Renal cortical epithelial cell (primary cell): ENCODE measurements at places on chromosomes 11 and 22.
A peak's percentile ranks its signal among the peaks of the same experiment; 100 is the strongest.

GRCh38 chr22:41530890-41531714 is 13.2 kb downstream of the POLR3H start:
- DNase-seq, result no peak

- no peak for DNase-seq
These were observed 65.1 kb upstream of the LDLRAD3 start for GRCh38 chr11:35878741-35879140.

- DNase-seq, result no peak
These were observed 1.3 kb downstream of the NAP1L4 start for GRCh38 chr11:2990617-2991451.

- no peak for DNase-seq
These were observed 32.2 kb upstream of the GAL start for GRCh38 chr11:68651985-68652682.

DNA sequence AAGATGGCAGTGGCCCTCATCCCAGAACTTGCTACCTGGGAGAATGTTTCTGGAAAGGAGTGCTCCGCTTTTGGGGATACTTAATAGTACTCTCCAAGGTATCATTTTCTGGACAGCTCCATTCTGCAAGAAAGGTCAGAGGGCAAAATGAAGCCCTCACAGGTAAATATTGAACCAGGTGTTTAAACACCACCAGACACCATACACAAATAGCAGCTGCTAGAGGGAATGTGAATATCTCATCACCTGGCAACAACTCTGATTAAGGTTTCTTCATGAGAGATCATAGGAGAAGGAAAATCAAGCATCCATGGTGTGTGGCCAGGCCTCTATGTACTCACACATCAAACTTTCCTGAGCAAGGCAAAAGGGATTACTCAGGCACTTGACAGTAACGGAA is 226.1 kb upstream of the FAT3 start:
- no peak for DNase-seq

- no peak for DNase-seq
These were observed 201.4 kb downstream of the GRIA4 start for GRCh38 chr11:105811242-105811641.

- DNase-seq, result no peak
These were observed 54.6 kb downstream of the PRCP start for GRCh38 chr11:82845356-82846353.

- DNase-seq, result peak; percentile 32
These were observed 2.3 kb upstream of the MALAT1 start for GRCh38 chr11:65496304-65497140.

- peak; percentile 62 for DNase-seq
These were observed 2.2 kb downstream of the BCR start for GRCh38 chr22:23182309-23183060.

- DNase-seq, result no peak
These were observed 37.4 kb downstream of the LARGE2 start for GRCh38 chr11:45959851-45960250.

DNA sequence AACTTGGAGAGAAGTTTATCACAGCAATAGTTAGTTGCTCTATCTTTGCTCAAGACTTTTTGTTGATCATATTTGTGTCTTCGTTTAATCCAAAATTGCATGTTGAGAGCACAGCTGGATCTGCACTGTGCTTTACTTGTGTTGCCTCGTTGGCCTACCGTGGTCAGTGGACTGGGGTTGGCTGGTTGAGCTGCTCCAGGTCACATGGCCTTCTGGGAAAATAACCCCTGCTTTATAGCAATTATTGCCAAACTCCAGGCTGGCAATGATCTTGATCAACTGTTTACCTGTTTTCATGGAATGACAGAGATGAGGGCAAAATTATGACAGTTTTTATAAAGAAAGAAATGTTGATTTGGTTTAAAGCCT is 5.7 kb upstream of the PLET1 start:
- no peak for DNase-seq

DNA sequence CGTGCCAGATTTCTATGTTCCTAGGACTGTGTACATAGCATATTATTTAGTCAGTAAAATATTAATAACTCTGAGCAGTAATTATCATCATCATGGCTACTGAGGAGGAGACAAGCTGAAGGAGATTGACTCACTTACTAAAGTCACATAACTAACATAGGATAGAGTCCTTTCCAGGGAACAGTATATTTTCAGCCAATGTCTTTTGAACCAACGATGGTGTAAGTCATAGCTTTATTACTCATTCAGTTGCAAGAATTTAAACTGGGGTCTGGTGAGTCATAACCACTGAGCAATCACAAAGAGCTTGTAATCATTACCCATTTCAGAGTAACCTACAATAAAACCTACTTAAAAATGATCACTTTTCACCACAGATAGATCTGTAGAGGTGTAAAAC is 1564.8 kb upstream of the TENM4 start:
- DNase-seq, result peak; percentile 99

DNA sequence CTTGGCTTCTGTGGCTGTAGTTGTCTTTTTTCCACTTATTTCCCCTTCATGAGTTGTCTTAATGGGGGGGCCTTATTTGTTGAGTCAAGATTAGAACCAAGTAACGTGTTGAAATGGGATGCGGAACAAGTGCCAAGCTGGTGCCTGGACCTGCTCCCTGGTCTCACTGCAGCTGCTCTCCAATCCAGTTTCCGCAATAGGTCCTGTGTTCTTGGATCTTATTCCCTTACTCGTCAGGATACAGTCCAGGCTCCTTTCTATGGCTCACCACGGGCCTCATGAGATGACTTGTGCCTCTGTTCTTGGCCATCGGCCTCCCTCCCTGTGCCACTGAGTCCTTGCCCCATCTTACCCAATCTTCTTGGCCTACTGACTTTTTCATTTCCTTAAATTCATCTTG is 159.6 kb upstream of the CADM1 start:
- DNase-seq, result no peak

- no peak for DNase-seq
These were observed 307.4 kb upstream of the B3GAT1 start for GRCh38 chr11:134719397-134719796.

- no peak for DNase-seq
These were observed 12.1 kb downstream of the MTNR1B start for GRCh38 chr11:92981508-92982043.

GRCh38 chr11:44957040-44957515 is 6.4 kb upstream of the TP53I11 start:
- DNase-seq, result no peak

GRCh38 chr11:126459691-126460281 is 104.3 kb downstream of the ST3GAL4 start:
- DNase-seq, result no peak

DNA sequence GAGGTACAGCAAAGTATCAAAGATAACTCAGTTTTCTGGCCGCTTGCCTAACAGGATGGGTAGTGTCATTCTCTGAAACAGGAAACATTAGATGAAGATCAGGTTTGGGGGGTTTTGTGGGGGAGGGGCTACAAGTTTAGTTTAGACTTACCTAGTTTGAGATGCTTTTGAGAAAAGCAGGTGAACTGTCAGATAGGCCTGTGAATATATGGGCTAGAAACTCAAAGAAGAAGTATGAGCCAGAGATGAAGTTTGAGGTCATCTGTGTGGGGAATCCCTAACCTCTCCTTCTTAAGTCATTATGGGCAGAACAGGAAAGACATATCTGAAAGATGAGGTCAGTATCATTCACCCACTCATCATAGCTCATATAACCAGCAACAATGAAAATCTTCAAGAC is 11.9 kb downstream of the HOATZ start:
- peak; percentile 66 for DNase-seq

DNA sequence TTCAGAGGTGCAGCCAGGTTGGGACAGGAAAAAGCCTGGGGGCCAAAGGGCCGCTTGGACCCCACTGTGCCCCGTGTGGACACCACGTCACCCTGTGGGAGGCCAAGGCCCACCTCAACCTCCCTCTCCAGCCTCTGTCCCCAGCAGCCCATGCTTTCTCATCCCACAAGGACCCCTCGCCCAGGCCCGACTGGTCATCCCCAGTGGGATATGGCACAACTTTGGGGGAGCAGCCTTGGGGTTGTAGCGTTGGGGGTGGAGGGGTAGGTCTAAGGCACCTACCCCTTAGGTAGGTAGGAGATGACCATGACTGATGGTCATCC is 44.0 kb downstream of the IGF2 start:
- no peak for DNase-seq

DNA sequence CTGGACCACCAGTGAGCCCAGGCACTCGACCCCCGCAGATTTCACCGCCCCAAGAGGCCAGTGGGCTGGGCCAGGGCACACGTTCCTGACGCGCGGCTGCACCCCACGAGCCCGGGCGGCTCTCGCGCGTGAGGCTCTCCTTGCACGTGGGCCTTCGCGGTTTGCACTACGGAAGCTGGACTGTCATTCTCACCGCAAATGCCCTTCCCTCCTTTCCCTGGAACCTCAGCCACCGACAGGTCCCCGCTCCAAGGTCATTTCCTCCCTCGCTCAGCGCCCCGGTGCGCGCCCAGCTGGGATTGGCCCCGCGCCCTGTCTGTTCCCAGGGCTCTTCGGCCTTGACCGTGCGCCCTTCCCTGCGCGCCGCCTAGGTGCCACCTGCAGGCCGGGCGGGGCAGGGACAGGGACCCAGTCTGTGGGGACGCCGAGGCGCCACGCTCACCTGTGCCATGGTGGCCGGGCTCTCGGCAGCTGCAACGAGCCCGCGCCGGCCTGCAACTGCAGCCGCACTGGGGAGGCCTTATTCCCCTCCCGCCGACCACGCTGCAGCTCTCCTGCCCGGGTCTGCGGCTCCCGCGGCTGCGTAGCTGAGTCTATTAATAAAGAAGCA is 2.1 kb upstream of the CPT1A start:
- no peak for DNase-seq

- DNase-seq, result no peak
These were observed 8.8 kb downstream of the BCL9L start for GRCh38 chr11:118916842-118917388.

DNA sequence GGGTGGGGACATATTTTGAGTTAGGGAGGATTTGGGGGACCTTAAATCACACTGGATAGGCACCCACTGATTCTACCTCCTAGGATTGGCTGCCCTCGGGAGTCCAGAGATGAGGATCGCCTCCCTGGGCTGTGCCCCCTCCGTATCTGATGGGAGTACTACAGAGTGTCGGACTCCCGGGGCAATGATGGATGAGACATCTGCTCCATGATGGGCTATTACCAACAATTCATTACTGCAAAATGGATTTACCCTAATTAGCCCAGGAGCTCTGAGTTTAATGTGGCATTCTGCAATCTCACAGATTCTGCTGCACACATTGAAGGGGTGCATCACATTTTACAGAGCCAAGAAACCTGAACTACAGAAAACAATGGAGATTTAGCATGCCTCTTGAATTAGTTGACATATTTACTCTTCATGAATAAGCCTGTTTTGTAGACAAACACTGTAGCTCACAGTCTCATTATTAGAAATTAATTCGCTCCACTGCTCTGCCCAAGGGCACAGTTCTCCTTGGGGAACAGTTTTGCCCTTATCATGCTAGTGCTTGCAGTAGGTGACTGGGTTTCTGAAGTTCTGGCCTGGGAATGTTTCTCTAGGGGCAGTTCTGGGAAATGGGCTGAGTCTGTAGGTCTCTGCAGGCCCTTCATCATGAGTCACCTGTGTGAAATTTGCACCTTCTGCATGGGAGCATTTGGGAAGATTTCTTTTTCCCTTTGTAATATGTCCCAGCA is 217.1 kb upstream of the PLET1 start:
- DNase-seq, result peak; percentile 48

- no peak for DNase-seq
These were observed 50.2 kb upstream of the SPATA19 start for GRCh38 chr11:133895551-133895950.

GRCh38 chr11:83459798-83460197 is 173.6 kb upstream of the CCDC90B start:
- no peak for DNase-seq

DNA sequence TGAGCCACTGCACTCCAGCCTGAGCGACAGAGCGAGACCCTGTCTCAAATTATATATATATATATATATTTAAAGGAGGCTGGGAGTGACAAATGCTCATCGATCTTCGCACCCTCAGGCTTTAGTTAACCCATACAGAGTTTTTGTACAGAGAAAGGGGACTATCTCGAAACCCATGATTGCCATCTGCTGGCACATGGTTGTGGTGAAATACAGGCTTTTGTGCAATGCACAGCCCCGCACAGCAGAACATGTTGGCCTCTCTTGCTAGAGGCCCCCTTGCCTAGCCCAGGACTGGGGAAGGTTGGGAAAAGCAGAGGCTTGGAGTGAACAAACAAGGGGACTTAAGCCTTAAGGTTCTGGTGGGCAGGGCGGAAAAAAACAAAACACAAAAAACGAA is 3.6 kb downstream of the MYBPC3 start:
- peak; percentile 26 for DNase-seq

GRCh38 chr11:62725646-62726045 is 1.6 kb downstream of the HNRNPUL2 start:
- DNase-seq, result no peak

GRCh38 chr11:43508511-43508918 is 149.8 kb downstream of the TTC17 start:
- peak; percentile 56 for DNase-seq

DNA sequence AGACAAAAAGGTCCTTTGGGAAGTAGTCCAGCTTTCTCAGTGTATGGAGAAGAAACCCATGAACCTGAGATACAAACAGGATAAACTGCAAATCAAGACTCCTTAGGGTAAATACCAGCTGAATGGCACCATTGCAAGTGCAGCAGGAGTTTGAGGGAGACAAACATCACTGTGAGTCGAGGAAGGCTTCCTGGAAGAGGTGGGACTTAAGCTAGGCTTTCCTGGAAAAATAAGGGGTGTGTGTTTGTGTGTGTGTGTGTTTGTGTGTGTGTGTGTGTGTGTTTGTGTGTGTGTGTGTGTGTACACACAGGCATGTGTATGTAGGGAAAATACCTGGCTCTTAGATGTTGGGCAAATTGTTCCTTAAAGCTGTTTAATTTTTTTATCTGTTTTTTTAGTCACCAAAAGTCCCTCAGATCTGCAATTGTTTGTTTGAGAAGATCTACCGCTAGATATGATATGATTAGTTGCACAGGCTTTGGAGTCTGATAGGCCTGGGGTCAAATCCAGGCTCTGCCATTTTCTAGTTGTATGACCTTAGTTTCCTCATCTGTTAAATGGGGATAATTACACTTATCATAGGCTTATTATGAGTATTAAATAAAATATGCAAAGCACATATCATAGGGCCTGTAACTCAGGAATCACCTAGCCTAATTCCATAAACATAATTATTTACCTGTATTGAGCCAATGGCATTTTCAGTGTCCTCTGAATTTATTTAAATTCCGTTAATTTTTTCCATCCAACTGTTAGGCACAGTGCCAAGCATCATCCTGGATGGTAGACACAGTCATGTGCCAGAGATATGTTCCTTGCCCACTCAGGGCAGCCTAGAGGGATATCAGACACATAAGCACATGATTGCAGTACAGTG is 85.6 kb upstream of the EED start:
- DNase-seq, result no peak

GRCh38 chr11:124285610-124286344 is 28.0 kb downstream of the OR8D1 start:
- peak; percentile 16 for DNase-seq

GRCh38 chr11:130527636-130528297 is 79.3 kb downstream of the ADAMTS15 start:
- DNase-seq, result no peak

GRCh38 chr11:103543456-103543855 is 434.2 kb downstream of the DYNC2H1 start:
- DNase-seq, result no peak

- no peak for DNase-seq
These were observed 593.6 kb downstream of the CNTN5 start for GRCh38 chr11:99614352-99614751.
